HTR-8/SVneo (cell line): ENCODE measurements at places on chromosomes 13 and 19.

DNA sequence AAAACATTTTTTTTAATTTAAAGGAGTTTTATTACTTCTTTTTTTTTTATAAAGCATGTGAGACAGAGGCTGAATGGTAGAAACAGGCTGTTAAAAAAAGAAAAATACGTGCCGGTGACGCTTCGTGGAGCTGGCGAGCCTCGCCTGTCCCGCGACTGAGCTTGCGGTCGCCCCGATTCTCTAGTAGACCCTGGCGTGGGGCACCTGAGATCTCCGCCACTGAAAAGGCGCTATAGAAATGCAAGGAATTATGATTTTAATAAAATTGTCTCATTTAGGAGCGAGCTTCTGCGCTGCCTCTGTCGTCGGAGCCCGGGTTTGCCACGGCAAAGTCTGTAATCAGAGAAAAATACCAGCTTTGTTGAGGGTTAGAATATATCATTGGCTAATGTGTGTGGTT is 18.4 kb downstream of the NFIX start:
- no peak for DNase-seq

DNA sequence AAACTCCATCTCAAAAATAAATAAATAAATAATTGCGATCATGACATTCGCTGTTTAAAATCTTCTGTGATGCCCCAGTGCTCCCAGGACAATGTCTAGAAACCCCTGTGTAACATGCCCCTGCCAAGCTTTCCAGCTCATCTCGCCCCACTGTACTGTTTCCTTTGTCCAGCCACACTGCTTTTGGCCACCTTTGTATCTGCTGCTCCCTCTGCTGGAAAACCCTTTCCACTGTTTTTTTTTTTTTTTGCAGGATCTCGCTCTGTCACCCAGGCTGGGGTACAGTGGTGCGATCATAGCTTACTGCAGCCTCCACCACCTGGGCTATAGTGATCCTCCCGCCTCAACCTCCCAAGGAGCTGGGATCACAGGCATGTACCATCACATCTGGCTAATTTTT is 7.5 kb downstream of the PLAUR start:
- no peak for DNase-seq

DNA sequence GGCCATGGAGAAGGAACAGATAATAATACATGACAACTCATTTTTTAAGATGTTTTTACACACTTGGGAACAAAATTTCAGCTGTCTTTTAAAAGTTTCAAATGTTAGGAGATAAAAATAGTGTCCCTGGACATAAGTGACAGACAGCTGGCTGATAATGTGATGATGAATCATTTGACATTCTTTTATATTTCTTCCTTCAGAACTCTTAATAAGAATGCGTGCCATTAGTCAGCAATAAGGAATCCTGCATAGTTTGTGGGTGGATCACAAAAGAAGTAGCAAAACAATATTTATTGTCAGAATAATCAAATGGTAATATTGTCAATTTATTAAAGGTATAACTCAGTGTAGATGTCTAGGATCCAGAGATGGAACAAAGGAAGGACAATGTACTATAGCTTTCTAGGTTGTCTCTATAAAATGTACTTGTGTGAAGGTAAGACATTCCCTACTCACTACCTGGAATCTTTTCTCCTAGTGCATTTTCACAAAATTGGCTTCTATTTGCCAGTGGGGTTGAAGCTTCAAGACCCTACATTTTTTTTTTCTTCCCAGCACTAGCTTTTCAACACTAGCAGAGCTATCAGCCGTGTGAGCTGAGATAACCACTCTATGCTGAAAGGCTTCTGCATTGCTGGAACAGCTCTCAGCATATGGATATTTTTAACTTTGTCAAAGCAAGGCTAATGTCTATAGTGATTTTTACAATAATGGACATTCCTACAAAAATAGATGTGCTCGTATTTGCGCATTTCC is 175.6 kb upstream of the SLITRK6 start:
- no peak for DNase-seq

DNA sequence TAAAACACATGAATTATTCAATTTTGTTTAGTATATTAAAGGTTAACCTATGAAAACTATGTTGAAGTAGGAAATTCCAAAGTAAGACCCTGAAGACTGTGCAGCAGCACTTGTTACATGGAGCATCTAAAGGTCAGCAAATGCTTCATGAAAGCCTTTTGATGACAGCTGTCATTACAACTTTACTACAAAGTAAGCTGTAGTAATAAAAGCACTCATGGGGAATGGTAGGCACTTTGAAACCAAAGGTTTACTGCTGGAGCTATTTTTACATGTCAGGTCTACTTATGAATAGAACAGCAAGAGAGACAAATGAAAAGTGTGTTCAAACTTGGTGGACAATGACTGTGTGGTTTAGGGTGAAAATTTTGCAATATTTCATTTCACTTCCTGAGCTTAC is 672.5 kb upstream of the PCDH20 start:
- no peak for DNase-seq

DNA sequence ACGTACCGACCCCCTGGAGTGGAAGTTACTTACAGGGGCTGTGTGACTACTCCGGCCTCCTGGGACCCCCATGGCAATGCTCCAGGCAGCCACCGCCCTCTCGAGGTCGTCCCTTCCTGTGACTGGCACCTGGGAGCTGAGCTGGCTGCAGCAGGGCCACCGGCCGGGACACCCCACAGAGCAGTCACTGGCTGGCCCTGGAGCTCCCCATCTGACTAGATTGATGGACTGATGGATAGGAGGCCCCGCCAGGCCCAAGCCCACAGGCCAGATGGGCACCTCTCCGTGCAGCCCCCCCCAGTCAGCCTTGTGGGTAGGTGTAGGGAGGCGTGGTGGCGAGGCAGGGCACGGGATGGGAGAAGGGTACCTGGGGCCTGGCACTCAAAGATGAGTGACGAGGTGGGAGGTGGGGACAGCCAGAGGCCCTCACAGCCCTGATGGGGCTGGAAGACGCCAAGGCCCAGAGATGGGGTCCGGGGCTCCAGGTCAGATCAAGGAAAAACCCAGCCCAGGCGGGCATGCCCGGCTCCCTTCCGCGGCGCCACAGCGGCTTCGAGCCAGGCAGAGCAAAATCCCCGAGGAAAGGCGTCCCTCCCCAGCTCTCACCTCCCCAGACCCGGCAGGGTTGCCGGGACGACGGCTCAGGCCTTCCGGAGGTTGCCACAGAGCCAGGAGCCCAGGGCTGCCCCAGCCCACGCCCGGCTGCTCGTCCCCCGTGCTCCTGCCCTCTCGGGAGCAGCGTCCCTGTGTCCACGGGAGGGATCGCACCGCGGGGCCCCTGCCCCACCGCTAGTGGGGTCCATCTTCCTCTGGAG is 8.4 kb downstream of the SLC39A3 start:
- DNase-seq: no peak

GRCh38 chr13:45592758-45593157 is 22.8 kb downstream of the ERICH6B start:
- no peak for DNase-seq

- DNase-seq: no peak
These were observed 173.5 kb downstream of the PCCA start for GRCh38 chr13:100262404-100262803.

DNA sequence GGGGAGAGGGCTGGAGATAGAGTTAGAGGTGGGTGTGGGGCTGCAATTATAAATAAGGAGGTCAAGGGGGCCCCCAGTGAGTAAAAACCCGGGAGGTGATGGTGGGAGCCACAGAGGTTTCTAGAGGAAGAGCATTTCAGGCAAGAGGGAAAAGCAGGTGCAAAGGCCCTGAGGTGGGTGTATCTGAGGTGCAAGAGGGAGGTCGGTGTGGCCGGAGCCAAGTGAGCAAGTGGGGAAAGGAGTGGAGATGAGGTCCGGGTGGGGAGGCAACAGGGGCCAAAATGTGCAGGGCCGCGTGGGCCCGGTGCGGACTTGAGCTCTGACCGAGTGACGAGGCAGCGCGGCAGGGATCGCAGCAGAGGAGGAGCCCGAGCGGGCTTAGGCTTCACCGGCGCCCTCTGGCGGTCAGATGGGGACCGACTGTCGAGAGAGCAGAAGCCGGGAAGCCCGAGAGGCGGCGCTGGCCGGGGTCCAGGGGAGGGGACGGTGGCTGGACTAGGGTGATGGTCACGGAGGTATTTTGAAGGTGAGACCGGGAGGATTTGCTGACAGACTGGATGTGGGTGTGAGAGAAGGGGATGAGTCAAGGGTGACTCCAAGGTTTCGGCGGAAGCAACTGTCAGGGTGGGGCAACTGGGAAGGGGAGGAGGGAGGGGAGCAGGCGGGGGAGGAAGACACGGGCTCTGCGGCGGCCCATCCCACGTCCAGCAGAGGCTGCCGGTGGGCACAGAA is 17.7 kb upstream of the SPACA4 start:
- peak; percentile 85 for DNase-seq
